Cortex of kidney (tissue), 1 donor: ENCODE measurements at places on chromosomes 11 and 22.

GRCh38 chr11:32087597-32087996, 3.3 kb upstream of the RCN1 start:
- no peak for DNase-seq

- no peak for DNase-seq
These were observed 10.9 kb upstream of the MFNG start for GRCh38 chr22:37497062-37497599.

- DNase-seq, result no peak
These were observed 11.9 kb downstream of the APOL2 start for GRCh38 chr22:36227396-36227795.

DNA sequence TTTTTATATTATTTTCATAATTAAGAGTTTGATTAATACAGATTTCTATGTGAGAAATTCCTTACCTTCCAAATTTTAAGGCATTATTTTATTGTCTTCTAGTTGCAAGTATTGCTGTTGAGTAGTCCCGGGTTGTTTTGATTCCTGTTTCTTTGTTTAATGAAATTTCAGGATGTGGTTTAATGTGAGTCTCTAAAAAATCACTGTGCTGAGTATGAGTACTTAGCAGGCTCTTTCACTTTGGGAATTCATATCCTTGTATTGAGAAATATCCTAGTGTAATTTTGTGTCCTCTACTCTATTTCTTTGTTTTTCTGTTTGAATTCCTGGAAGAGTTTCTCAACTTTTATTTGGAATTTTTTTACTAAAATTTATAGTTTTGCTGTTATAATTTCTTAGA, 113.2 kb downstream of the TMEM135 start:
- DNase-seq, result no peak

DNA sequence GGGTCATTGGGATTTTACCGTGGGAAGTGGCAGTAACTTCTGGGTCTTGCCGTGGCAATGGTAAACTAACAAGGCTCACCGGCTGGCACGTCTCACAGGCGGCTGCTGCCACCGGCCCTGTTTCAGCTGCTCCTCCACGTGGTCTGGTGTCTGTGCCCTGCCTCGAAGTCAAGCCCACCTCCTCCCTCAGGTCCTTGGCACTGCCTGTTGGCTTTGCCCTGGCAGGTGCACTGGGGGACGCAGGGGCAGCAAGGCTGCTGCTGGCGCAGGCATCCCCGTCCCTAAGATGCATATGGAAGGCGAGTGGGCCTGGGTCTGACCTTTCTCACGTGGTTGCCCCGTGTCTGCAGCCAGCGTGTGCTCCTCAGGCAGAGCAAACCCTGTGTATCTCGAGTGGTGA, 783.6 kb downstream of the BRD1 start:
- DNase-seq, result no peak

- no peak for DNase-seq
These were observed 81.2 kb downstream of the EXT2 start for GRCh38 chr11:44176546-44177213.

DNA sequence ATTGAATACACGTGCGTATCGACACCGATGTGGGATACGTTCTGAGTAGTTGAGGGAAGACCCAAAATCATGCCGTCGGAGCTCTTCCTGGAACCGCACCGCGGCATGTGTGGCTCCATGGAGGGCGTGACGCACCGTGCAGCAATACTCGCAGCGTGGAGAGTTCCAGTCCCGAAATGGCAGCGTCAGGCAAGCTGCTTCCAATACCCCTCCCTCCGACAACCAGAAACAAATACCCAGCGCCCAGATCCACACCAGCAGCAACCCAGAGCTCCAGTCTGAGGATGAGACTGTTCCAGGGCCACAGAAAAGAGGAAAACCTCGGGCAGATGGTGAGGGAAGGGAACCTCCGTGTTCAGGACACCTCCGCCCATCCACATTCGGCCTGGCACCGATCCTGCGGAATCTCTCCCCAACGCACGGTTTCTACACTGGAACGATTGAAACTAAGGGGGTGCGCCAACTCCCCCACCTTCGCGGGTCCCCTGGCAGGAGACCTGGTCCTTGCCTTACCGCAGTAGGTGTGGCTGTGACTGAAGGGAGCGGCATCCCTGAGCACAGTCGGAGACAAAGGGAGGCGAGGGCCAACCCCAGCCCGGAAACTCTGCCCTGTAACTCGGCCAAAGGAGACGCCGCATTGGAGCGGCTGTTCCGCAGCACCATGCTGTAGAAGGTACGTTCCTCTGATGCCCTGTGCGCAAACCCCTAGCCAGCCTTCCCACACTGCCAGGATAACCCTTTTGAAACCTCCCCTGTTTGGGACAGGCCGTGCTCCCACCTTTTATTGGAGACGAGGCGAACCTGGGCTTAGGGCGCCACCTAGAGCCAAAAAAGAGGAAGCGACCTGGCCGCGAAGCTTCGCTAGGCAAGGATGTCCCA, 28.2 kb downstream of the DBX1 start:
- no peak for DNase-seq

DNA sequence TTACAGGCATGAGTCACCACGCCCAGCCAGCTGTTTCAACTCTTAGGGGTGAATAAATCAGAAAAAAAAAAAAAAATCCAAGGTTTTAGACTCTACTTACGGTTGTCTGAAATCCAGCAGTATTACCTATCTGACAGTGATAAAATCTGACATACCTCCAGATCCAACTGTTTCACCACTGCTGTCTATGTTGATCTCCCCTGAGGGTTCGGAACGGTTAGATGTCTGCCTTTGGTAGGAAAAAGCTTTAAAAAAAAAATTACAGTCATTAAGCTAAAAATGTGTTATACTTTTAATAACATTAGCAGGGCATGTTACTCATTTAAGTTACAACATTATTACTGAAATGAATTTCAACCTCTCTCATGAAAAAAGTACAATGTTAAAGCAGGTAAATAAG, 21.1 kb downstream of the NCAPD3 start:
- DNase-seq, result no peak

DNA sequence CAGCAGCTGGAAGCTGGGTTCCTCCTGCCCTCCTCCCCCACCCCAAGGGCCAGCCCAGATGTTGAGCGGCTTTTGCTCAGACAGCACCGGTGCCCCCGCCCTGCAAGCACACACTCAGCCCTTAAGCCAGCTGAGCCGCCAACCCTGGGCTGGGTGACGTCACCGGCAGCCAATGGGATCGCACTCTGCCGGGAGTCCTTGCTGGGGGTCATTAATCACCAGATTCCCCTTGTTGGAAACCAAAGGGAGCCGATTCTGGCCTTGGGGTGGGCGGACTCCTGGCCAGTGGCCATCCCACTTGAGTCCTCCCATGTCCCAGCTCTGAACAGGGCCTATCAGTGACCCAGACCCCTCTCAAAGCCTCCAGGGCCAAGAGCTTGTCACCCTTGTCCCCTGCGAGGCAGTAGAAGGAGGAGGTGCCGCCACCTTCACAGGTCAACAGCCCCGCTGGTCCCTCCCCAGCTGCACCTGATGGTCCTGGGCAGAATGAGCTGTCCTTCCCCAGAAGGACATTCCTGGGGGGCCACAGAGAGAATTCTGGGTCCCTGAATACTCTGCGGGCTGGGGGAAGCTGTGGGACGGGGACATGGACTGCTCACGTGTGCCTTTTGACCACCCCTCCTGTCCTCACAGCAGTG, 7.4 kb downstream of the DUSP8 start:
- DNase-seq, result no peak

DNA sequence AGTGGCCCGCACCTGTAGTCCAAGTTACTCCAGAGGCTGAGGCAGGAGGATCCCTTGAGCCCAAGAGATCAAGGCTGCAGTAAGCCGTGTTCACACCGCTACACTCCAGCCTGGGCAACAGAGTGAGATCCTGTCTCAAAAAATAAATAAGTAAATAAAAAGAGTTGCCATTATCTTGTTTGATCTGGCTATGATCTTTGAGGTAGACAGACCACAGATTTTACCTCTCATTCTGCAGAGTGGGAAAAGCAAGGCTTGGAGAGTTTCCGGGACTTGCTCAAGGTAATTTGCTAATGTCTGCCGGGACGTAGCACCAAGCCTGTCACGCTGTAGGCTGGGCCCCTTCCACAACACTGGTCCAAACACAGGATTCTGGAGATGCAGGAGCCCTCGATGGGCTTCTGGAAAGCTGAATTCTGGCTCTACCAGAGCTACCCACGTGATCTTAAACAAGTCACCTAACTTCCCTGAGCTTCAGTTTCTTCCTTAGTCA, 6.8 kb downstream of the GRAP2 start:
- no peak for DNase-seq

DNA sequence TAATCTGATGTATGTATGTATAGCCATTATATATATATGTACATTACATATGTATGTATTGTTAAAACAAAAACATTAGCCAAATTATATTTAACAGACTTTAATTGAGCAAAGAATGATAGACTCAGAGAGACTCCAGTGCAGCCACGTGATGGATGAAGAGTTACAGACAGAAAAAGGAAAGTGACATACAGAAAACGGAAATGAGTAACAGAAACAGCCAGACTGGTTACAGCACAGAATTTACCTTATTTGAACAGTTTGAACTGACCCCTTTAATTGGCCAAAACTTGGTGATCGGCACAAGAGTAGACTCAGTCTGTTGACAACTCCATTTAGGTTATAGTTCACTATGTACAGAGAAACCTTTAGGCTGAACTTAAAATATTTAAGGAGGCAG, 35.0 kb downstream of the CHORDC1 start:
- DNase-seq, result no peak
